Upper lobe of right lung (tissue), 1 donor: ENCODE measurements at places on chromosomes 3 and 15. TPM values are rescaled to one million over a fixed set of nuclear protein-coding genes. Genes with fewer than 3 reads are reported as not detected.

The ETFA gene
- total RNA-seq, result 71.3 TPM

- no peak for DNase-seq
- no peak overlapping the region for H3K27ac ChIP-seq
- H3K36me3 ChIP-seq, result peaks cover 36% of the 10 kb centered on the region
- no peaks in the 10 kb centered on the region for H3K4me1 ChIP-seq
- no peaks in the 10 kb centered on the region for H3K27me3 ChIP-seq
- no peak overlapping the region for H3K4me3 ChIP-seq
Measured at GRCh38 chr3:32542807-32543206, 27.9 kb downstream of the DYNC1LI1 start.

- H3K36me3 ChIP-seq, result no peaks in the 10 kb centered on the region
- no peak overlapping the region for H3K4me3 ChIP-seq
- no peak for DNase-seq
- H3K27ac ChIP-seq, result no peak overlapping the region
- no peaks in the 10 kb centered on the region for H3K27me3 ChIP-seq
Measured at GRCh38 chr15:38551720-38552648, 12.6 kb downstream of the RASGRP1 start.

DNA sequence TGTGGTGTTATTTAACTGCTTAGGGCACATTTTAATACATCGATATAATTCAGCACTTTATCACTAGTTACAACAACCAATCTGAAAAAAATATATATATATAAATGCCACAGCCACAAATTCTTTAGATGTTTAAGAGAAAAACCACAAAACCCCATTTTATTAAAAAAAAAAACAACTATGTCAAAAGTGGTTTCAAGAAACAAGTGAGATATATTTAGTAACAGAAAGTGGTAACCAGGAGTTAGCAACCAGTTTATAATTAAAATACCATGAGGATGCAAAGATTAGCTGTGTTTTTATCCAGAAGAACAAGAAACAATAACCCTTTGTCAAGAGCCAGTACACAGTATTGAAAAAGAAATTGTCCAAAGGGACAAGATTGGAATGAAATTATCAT, 14.8 kb upstream of the DIPK2A start:
- H3K4me1 ChIP-seq, result no peaks in the 10 kb centered on the region
- no peak for DNase-seq
- H3K36me3 ChIP-seq, result no peaks in the 10 kb centered on the region
- H3K27ac ChIP-seq, result no peak overlapping the region
- H3K27me3 ChIP-seq, result no peaks in the 10 kb centered on the region

DNA sequence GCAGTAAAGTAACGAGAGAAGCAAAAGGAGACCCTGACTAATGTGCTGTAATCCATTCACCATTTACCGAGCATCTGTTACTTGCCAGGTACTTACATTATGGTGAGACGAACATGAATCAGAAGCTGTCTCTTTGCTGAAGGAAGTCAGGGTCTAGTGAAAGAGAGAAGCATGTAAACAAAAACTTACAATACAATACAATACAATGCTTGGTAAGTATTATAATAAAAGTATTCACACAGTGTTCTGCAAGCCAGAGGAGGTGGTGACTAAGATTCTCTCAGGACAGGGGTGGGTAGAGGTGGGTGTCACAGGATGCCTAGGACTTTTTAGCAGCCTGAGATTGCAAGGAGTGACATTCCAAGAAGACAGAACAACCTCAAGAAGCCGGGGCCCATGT, 50.2 kb upstream of the MGA start:
- no peaks in the 10 kb centered on the region for H3K36me3 ChIP-seq
- H3K27me3 ChIP-seq, result no peaks in the 10 kb centered on the region
- DNase-seq, result no peak
- no peak overlapping the region for H3K4me3 ChIP-seq
